ENCODE measurements at places on chromosomes 2 and 18.

DNA sequence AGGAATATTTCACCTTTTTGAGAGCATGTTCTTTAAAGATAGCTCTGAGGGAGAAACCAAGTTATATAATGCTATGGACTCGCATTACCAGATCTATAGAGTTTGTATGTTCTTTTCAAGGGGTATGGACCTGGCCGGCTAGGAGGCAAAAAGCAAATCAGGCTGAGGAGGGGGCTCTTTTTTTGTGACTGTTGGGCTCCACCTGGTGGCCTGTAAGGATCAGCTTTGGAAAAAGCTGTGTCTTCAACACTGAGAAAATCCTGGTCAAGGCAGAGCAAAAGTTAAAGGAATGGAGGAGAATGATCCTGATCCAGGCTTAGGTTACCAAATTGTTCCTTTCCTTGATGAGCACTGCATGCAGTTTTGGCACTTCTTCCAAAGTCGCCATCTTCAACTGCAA is 180.5 kb downstream of the DIS3L2 start:
- DNase-seq: no peak

- DNase-seq: no peak
These were observed 560 bp upstream of the SKA1 start for GRCh38 chr18:50374220-50374752.

DNA sequence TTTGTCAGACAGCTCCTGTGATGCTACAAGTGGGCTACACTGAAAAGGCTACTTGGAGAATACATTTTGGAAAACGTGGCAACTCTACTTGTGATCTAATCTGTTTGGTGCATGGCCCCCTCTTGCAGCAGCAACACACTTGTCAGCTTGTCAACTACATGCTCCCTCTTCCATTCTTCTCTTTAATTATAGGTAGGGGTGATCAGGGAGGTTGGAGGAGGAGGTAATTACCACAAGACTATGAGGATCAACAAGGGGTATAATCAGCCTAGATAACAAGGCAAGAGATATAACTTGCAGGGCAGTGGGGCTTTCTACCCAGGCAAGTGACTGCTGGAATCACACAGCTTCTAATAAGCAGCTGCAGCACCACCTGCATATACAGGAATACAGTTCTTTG is 104.9 kb downstream of the ACVR1 start:
- no peak for DNase-seq

GRCh38 chr18:79982736-79983135 is 5.6 kb downstream of the TXNL4A start:
- DNase-seq: peak; percentile 51

DNA sequence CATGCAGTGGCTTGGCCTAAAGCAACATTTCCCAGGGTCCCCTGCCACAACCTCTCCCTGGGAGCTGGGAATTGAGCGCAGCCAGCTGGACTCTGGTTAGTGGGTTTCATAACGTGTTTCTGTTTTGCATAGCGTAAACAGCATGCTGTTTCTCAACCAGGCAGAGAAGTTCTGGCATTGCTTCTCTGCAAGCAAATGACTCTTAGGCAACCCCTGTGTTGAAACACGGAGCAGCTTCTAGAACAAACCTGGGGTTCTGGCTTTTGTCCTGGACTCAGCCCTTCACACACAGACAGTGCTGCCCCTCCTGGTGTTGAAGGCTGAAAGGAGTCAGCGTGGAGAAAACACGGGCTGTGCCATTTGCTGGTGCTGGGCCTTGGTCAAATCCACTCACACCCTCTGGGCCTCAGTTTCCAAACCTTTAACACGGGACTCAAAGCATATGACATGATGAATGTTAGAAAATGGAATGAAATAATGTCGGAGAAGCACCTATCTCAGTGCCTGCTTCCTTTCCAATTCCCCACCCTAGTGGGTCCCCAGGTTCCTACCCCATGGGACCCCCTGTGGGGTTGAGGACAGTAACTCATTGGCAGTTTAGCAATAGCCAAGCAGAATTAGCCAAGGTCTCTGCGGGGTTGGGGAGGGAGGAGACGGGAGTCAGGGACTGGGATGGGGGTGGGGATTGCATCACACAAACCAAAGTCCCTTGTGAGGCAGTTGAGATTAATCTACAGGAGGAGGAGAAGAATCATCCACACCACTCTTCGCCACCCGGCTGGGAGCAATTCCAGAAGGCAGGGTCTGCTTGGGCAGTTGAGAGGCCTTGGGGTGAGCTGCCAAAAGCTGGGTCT is 30.2 kb upstream of the IL1R2 start:
- peak; percentile 80 for DNase-seq
